CD4-positive, alpha-beta T cell treated with Interleukin-10 for 1 hour (primary cell): ENCODE measurements at places on chromosomes 5 and 9.

DNA sequence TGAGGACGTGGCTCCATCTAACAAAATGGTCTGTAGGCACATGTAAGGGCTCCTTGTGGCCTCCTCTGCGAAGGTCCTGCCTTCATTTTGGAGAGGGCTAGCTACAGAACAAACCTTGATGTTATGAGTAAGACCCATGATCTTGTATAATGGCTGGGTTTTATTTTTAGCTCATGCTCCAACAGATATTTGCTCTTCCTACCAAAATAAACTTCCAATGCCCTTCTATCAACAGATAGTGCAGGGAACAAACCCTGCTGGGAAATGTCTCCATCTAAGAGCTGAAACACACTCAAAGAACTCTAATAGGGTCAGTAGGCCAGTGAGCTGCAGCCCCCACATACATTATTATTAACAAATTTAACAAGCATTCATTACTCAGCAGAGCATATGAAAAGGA, 189.5 kb downstream of the LURAP1L start:
- no peak for DNase-seq

DNA sequence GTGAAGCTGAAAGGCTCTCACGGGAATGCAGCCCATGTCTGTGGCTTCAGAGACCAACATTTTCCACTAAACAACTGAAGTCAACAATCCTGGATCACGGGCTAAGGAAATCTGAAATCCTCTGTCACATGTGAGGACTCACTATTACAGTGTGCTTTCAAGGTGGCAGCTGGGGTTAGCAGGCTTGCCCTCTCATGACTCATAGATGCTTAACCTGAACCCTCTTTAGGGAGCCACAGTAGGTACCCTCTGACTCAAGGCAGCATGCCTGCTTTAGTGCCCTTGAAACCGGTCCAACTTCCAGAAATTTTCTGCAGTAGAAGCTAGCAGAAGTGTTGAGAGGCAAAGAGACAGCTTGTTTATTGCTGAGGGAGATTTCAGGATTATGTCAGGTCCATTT, 232.5 kb downstream of the GABRB2 start:
- no peak for DNase-seq

DNA sequence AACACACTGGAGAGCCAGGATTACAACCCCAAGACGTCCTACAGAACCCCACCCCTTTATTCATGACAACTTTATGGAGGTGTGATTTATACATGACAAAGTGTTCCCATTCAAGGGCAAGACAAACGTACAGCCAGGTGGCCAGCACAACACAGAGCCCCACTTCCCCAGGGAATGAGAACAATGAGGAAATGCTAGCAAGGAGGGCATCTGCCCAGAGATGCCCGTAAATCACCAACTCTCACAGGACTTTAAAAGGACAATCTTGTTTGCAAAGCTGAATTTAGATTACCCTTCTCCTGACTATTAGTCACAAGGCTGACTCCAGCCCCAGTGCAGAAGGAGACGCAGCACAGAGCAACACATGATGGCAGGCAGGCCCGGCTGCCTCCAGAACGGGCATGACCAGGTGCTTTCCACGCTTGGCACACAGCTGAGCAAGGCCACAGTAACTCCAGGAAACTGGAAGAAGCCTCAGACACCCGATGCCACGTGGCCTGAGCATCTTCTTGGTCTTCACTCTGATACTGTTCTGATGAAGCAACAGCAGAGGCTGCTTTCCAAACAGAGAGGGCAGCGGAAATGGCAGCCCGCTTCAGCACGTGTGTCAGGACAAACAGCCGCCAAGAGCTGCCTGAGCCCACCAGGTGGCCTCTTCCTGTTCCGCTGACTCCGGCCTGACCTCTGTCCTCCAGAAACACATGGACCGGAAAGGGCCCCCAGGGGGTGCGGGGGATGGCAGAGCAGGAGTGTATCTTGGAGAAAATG, 51.4 kb downstream of the ROR2 start:
- no peak for DNase-seq

DNA sequence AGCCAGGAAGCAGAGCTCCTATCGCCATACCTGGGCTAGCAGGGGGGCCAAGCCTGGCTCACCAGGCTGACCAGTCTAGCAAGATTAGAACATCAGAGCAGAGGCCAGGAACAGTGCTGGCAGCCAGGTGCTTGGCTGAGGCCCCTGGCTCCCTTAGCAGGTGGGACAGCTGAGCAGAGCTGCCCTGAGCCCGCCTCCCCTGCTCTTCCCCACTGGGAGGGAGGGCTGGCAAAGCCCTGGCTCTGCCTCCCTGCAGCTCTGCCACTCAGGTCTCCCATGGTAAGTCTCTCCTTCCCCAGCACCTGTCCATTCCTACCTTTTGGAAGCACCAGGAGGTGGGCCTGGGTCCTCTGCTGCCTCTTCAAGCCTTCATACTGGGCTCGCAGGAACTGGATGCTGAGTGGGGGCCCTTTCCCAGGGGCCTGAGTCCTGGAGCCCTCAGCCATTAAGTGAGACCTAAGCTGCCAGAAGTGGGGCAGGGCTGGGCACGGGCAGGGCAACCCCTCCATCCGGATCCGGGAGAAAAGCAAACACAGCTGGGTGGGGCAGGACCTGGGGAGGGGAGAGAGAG, 803 bp downstream of the C9orf152 start:
- DNase-seq, result no peak

- no peak for DNase-seq
These were observed 126.1 kb upstream of the RETREG1 start for GRCh38 chr5:16742938-16743337.

DNA sequence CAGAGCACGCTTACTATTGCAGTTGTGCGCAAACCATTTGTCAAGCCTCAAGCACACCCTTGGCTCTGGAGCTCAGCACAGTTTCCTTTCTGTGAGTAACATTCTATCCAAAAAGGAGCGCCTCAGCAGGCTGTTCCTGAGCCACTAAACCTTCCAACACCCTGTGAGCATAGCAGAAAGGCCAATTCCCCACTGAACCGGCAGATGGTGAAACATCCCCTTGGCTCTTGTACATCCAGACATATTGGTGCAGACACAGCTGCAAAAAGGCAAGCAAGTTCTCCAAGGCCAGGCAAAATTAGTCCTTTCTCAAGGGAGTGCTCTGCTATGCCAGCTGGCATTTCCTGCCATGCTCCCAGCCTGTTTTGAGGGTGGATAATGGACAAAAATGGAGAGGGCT, 44.1 kb upstream of the CEMIP2 start:
- DNase-seq, result no peak

GRCh38 chr9:99824378-99825171, 2.9 kb downstream of the NR4A3 start:
- peak; percentile 75 for DNase-seq

- no peak for DNase-seq
These were observed 129.1 kb upstream of the SPRY4 start for GRCh38 chr5:142453932-142454331.

- no peak for DNase-seq
These were observed 47.6 kb downstream of the ZSWIM6 start for GRCh38 chr5:61379677-61380076.

GRCh38 chr5:43854697-43855292, 251.8 kb downstream of the NNT start:
- DNase-seq, result no peak

- no peak for DNase-seq
These were observed 116.7 kb downstream of the UGCG start for GRCh38 chr9:112013266-112013665.

GRCh38 chr5:52995914-52996313, 6.8 kb downstream of the ITGA2 start:
- no peak for DNase-seq

DNA sequence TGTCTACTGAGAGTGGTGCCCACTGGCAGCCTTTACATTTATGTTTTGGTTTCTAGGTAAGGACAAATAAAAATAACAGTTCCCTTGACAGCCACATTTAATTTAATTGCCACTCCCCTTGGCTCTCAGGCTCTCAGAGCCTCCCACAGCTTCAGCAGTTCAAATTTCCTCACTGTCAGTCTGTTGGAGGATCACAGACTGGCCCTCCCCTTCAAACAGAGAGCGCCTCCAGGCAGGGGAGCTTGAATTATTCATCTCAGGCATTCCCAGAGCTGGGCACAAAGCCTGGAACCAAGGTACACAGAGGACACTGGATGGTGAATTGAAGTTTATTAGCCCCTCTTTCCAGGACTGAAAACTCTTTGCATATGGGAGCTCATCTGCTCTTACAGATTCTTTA, 407.7 kb downstream of the SPOCK1 start:
- no peak for DNase-seq

DNA sequence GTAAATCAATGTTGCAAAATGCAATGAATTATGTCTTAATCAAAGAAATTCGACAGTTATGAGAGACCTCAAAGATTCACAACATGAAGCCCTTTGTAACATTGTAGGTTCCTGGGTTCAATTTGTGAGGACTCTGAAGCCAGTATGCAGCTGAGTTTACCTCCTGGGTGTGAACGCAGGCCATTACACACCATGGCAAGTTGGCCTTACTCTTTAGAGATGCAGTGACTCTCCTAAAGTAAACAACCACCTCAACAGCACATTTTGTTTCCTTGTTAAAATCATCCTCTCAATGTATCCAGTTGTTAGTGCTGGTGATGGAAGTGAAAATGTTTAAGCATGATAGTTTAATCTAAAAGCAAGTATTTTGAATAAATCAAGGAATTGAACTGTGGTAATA, 73.8 kb downstream of the JAKMIP2 start:
- DNase-seq, result no peak

DNA sequence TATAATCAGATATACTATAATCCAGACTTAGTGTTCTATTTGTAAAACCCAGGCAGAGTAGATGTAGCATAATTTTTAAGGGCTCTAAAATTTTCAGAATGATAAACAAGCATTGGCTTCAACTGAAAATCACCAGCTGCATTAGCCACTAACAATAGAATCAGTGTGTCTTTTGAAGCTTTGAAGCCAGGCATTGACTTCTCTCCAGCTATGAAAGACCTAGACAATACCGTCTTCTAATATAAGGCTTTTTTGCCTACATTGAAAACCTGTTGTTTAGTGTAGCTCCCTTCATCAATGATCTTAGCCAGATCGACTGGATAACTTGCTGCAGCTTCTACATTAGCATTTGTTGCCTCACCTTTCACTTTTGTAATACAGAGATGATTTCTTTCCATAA, 1877.3 kb upstream of the ACO1 start:
- no peak for DNase-seq

DNA sequence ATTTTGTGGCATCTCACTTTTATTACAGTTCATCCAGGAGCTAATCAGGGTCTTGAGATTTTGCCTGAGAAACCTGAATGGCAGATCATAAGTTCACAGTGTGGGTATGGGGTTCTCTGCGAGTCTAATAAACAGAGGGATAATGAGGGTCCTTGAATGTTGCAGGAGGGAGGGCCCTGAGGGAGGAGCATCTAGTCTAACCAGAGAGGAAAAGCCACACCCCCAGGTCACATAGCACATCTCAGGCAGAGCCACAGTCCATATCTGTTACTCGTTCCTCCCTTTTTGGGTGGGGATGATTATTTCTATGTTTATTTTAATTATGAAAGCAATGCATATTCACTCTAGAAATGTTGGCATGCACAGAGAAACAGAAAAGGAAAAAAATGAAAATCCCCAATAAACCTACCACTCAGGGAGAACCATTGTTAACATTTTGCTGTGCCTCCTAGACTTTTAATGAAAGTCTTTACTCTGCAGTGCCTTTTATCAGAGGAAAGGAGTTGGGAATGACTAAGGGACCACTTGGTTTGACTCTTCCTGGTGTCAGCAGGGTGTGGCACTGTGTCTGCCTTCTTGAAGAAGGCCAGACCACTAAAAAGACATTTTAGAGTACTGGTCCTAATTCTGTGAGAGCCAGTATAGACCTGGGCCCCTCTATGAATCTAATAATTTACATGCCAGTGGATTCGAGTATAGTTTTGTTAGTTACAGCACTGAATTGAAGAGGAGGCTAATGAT, 2.8 kb downstream of the GALNT12 start:
- DNase-seq, result no peak

GRCh38 chr5:146560205-146560812, 44.3 kb upstream of the GPR151 start:
- DNase-seq, result no peak

- DNase-seq, result peak; percentile 72
These were observed 27.9 kb downstream of the USP20 start for GRCh38 chr9:129863059-129863690.

- no peak for DNase-seq
These were observed 136.2 kb upstream of the PHYKPL start for GRCh38 chr5:178368716-178369300.

DNA sequence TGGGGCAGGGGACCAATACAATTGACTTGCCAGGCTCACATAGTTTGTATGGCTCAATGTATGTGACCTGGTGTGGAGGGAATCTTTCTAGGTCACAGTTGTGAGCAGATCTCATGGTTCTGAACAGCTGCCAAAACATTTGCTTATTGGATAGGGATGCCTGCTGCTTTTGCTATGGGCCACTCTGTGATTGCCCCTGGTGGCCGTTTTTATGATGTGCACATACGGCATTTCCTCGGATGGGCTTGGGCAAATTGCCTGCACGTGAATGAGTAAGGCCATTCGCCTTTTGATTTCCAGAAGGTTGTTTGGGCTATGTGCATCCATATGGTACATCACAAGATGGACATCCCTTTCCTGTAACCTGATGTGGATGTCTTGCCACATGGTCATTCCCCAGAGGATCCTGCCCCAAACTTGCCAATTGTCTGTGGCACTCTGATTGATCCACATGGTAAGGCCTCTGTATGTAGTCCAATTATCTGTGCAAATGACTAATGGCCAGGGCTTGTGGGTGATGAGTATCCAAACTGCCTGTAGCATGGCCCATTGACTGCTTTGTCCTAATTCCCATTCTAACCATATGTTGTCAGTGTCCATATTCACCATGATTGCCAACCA, 10.7 kb upstream of the SLC22A4 start:
- DNase-seq, result no peak

DNA sequence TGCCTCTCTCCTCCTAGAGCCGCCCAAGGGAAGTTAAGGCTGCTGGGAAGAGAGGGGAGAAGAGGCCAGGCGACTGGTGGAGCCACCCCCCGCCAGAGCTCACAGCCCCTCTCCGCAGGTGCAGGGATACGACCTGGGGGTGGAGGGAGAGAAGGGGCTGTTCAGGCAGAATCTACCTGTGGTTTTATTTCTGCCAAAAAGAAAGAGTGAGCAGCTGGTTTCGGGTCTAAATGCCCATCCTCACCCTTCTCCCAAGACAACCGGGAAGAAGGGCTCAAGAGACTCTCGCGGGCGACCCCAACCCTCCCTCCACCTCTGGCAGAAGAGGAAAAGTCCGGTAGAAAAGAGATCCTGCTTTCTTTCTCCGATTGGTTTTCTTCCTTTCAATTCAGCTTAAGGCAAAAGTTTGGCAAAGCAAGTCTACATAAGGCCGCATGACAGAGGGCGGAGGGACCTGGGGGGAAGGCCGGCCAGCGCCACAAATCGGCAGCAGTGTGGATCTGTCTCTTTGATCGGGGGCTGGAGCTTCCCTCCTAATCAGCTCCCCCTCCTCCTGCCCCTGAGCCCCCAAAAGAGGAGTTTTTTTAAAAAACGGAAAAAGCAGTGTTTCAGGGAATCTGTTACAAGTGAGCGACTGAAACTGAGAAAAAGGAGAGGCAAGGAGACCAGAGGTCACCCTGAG, 16.3 kb downstream of the FAM78A start:
- DNase-seq, result no peak
